ENCODE measurements at places on chromosomes 16 and 17.

GRCh38 chr17:40514013-40514875 is 12.8 kb upstream of the TNS4 start:
- DNase-seq, result no peak

DNA sequence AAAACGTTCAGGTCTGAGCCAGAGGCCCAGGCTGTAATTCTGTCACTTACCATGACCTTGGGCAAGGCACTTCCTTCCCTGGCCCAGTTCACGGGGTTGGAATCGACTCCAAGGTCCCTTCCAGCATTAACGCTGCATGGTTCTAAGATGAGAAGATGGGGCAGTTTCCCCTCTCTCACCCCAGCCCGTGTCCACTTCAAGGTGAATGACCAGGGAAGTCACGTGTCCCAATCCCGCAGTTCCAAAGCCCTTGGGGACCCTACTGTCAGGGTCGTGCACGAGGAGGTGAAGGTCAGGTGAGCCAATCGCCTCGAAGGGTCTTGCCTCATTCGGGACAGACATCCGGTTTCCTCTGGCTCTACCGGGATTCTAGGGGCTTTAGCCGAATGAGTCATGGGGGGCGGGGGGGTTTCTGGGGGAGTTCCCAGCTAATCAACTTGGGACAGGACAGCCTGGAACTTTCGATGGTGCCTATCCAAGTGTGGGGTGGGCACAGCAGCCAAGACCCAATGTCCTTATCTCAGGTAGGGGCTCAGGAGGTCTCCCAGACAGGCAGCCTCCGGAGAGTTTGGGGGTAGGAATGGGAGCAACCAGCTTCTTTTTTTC is 762 bp upstream of the CSF3 start:
- no peak for DNase-seq

DNA sequence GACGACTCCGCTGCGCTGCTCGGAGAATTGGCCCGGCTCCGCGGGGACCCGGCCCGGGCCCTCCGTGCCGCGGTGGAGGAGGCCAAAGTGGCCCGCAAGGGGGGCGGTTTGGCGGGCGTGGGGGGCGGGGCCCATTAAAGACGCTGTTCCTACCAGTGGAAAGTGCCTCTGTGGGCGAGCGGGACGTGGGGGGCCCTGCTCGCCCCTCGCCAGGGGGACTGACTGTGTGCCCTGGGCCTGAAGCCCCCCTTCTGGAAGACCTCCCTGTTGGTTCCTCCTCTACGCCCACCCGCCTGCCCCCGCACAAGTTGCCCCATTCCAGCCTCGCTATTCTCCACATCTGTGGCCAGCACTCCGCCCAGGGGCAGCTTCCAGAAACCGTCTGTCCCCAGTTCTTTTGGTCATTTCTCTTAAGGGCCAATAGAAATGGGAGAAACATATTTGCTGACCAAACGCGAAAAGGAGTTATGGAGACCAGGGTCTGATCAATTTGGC is 1.9 kb upstream of the FGF11 start:
- DNase-seq, result no peak

GRCh38 chr16:26643519-26643918 is 423.2 kb upstream of the C16orf82 start:
- no peak for DNase-seq

DNA sequence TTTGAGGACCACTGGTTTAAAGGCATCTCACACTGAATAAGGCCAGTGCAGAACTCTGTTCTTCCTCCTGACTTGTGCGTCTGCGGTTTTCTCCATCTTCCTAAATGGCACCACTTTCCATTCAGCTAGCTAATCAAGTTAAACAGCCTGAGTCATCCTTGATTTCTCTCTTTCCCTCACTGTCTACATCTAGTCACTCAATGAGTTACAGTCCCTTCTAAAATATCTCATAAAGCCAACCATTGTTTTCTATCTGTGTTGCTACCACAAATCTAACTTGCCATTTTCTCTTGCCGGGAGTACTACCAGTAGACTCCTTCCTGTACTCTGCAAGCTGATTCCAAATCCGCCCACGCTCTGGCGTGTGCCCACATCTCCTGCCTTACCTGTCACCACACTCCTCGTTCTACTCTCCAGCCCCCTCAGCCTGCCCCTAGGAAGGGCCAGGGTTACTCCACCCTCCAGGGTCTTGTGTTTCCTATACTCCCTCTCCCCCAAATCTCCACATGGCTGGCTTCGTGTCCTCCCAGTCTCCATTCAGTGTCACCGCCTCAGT is 324.5 kb downstream of the SNX29 start:
- DNase-seq, result no peak

GRCh38 chr17:45962221-45962972 is 36.7 kb upstream of the STH start:
- DNase-seq, result no peak

GRCh38 chr16:31487720-31488467 is 5.0 kb downstream of the SLC5A2 start:
- no peak for DNase-seq

DNA sequence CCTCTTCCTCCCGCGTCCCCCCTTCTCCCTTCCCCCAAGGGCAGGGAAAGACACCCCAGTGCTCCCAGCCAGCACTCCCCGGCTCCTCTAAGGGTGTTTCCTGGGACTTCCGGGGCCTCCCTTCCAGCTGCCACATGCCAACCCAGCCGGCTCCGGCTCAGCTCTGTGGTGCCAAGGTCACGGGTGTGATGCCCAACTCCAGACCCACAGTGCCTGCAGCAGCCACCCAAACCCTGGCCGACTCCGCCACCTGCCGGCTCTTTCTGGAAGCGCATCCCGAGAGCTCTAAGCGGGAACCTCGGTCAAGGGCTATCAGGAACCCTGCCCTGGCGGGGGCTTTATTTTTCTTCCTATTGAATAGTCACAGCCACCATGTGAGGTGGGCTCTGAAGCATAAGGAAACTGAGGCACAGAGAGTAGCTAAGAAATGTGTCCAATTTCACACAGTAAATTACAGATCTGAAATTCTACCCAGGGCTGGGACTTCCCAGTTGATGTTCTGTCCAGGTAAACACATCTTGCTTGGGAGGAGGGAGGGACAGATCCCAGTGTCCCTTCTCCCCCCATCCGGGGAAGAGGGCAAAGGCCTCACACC is 3.3 kb upstream of the PPP1R1B start:
- DNase-seq, result peak; percentile 85

- DNase-seq, result peak; percentile 16
Observed at GRCh38 chr16:3983081-3983520, 102.6 kb upstream of the CREBBP start.

GRCh38 chr17:3993493-3994220 is 29.4 kb upstream of the ATP2A3 start:
- no peak for DNase-seq

DNA sequence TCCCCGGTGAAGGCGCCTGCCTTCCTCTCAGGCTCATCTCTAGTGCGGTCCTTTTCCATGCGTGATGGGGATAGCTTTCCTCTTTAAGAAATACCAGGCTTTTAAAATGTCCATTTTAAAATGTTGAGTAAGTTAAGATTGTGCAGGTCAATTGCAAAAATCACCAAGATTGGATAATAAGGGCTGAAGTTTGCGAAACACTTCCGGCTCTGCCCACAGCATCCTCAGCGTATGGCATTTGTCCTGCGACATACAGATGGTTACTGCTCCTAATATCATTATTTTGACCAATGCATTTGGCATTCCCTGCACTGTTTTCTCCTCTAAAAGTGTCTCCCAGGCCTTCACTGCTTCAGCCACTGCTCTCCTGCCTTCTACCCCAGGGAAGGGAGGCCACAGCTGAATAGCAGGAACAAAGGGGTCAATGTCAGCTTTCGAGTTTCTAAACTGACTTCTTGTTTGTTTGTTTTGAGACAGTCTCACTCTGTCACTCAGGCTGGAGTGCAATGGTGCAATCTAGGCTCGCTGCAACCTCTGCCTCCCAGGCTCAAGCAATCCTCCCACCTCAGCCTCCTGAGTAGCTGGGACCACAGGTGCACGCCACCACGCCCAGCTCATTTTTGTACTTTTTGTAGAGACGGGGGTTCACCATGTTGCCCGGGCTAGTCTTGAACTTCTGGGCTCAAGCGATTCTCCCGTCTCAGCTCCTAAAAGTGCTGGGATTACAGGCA is 91.9 kb downstream of the CRISPLD2 start:
- no peak for DNase-seq

- DNase-seq, result no peak
Observed at GRCh38 chr16:47047524-47048203, 74.2 kb upstream of the DNAJA2 start.

DNA sequence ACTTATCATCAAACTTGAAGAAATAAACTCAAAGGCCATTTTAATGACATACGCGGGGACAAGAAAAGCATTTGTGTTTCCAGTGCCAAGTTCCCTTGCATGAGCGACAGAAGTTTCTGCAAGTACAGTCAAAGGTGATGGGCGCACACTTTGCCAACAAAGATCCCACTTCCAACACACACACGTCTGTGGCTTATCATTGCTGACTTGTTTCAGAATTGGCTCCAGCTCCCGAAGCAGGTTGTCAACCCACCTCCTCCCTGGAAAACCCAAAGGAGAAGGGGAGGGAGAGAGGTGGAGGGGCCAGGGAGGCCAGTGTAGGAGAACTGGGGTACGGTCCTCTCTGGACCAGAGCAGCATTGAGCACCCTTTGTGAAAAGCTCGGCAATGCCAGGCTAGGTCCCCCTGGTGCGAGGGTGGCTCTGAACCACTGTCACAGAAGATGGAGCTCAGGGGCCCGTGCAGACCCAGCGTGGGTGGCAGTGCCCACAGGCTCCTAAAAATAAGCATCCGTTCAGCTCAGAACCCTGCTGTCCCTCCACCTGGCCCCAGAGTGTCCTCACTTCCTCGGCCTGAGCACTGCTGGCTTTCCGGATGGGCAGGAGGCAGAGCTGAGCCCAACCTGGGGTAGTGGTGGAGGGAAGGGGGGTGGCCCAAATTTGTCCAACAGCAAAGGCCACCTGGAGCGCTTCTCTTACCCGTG is 33.2 kb downstream of the RBFOX3 start:
- no peak for DNase-seq

DNA sequence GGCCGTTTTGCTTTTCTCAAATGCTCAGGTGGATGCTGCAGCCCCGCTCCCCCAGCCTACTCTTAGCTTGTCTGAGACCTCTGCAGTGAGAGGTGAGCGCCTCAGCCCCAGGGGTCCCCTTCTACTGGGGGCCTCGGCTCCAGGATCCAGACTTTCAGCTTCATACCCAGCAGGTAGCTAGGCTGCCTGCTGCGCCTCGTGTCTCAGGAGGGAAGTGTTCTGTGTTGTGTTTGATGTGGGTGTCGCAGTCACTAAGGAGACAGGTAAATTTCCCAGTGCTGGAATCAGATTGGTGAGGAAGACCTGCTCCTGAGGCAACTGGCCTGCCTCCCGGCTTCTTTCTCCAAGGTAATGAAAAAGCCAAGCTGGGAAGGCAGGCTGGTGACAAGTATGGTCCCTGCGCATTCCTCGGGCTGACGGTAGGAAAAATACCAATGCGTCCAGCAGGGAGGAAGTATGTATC is 604.0 kb upstream of the SALL1 start:
- no peak for DNase-seq

DNA sequence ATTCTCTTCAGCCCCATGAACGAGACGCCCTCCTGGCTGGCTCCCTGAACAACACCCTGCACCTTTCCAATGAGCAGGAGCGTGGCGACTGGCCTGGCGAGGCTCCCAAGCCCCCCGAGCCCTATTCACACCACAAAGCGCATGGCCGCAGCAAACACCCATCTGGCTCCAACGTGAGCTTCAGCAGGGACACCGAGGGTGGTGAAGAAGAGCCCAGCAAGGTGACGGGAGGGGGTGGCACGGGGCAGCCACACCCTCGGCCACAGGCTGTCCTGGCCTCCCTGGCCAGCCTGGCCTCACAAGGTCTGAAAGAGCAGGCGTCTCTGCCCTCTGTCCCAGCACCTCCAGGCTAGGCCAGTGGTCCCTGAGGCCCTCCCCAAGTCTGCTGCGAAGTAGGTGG is 23.7 kb downstream of the CASKIN2 start:
- DNase-seq, result no peak

DNA sequence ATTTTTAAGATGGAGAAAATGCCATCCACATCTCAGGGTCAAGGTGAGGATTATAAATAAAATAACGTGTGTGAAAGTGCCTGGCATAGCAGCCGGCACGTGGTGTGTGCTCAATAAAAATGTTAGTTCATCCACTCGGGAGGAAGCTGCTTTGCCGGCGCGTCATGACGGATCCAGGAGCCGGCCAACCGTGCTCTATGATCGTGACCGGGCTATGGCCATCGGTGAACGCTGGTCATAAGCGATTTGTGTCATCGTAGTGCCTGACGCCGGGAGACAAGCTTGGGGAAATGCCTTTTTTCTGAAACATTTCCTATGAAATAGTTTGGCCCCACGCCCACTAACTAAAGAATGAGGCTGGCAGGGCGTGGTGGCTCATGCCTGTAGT is 74.0 kb downstream of the CMC2 start:
- DNase-seq, result no peak

GRCh38 chr16:49472598-49472997 is 99.0 kb downstream of the C16orf78 start:
- DNase-seq, result no peak

DNA sequence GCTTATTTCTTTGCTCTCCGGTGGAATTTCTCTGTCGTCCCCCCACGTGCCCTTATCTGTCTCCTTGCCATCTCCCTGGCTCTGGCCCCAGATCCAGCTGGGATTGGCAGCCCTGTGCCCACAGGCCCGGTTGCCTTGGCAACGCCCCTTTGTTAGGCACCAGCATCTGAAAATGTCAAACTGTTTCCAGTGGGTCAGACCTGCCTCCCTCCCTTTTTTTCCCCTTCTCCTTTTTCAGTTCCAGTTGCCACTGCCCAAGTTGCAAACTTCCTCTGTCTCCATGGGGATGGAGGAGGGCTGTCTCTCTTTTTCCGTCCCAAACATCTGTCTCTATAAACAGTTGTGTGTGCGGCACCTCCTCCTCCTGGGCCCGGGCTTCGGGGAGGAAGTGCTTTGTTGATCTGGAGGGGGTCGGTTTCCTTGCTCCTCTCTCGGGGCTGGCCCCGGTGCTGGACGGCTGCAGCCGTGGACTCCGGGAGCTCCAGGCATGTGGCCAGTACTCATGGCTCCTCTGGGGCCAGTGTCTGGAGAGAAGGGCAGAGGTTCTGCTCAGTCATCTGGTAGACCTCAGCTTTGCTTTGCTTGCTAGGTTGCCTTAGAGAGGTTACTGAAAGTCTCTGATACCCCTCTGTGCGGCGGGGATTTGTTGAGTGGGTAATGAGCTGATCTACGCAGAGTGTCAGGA is 35.3 kb downstream of the SOCS3 start:
- DNase-seq, result no peak

GRCh38 chr16:46922239-46922638 is 38.1 kb downstream of the GPT2 start:
- no peak for DNase-seq

DNA sequence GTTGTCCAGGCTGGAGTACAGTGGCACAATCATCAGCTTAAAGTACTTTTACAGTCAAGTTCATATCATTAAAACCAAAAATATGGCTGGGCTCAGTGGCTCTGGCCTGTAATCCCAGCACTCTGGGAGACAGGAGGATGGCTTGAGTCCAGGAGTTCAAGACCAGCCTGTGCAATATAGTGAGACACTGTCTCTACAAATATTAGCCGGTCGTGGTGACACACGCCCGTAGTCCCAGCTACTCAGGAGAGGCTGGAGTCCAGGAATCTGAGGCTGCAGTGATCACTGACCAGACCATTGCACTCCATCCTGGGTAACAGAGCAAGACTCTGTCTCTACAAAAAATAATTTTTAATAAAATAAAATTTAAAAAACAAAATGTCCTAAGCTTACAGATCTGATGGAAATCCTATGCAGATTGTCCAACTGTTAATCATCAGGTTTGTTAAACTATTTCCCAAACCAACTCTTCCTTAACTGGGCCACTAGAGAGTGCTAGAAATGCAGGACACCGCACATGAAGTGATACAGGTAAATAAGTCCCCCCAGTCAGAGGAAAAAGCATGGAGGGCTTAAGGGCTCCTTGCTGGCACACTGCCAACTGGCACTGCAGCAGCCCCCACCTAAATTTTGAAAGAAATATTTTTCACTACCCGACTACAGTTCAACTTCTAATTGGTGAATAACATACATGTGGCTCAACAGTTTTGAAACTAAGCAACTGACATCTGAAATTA is 2.8 kb downstream of the USP22 start:
- no peak for DNase-seq
